ENCODE measurements at places on chromosomes 6 and 20.

DNA sequence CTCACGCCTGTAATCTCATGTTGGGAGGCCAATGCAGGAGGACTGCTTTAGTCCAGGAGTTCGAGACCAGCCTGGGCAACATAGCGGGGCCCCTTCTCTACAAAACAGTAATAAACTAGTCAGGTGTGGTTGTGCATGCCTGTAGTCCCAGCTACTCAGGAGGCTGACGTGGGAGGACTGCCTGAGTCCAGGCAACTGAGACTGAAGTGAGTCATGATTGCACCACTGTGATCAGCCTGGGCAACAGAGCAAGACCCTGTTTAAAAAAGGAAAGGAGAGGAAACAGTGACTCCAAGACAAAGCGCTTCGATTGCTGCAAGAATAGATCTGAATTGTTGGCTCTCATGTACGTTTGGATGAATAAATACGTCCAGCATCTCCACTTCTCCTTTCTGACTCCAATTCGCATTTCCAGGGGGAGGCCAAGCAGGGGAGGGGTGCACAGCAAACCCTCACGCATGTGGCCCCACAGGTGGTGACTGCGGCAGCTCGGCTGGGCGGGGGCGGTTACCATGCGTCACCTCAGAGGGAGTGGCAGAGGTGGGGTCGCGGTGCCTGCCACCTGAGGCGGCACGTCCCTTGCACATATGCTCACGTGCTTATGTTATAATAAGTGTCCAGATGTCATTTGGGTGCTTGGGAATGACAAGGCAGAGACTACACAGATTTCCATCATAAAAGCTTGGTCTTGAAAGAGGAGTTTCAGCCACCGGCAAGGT is 95.1 kb upstream of the MPC1 start:
- no peak for DNase-seq

- DNase-seq, result no peak
These were observed 55.6 kb downstream of the FILIP1 start for GRCh38 chr6:75438013-75438431.

- DNase-seq, result no peak
These were observed 51.5 kb downstream of the PREX1 start for GRCh38 chr20:48776306-48776705.

DNA sequence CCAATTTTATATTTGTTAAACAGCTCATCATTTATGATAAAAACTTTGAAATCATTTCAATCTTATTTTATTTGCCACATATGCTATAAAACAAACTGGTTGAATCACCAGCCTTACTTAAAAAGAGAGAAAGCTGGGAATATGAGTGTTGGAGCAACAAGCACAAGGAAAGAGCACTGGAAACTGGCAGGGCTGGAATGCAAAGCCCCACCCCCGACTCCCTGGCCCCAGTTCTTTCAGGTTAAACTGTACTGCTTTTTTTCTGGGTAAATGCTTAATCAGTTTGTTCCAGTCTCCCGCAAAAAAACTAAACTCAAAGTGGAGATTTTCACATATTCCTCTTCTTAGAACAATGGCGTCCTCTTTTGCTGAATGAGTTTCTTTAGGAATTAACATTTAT is 433.8 kb upstream of the NOX3 start:
- no peak for DNase-seq

DNA sequence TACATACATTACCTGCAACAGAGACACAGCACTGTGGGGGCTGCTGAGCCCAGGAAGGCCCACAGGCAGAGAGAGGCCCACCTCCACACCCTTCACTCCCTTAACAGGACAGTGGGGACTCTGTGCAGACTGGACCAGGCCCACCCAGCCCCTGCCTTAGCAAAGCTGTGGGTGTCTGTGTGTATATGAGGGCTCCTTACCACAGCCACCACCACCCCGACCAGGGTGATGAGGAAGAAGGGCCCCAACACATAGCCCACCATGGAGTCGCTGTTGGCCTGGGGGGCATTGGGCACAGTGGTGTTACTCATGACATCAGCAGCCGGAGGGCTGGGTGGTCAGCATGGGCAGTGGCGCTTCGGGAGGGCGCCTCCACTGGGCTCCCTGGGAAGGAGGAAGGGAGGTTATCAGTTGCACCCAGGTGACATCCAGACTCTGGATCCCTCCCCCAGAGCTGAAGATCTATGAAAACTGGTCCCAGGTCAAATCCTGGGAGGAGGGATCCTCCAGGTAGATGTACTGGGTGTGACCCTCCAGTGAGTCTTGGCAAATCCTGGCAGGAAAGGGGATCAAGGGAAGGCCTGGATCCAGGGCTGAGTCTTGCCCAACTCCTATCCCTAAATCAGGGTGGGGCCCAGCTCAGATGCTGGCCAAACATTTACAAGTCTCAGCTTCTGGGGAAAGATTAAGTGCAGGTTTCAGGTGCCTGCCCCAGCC is 1.2 kb downstream of the SMIM29 start:
- no peak for DNase-seq

GRCh38 chr20:21241406-21241805 is 61.7 kb upstream of the XRN2 start:
- no peak for DNase-seq

- DNase-seq, result no peak
These were observed 8.2 kb upstream of the RAE1 start for GRCh38 chr20:57342829-57343228.

GRCh38 chr6:168232989-168233874 is 86.3 kb downstream of the DACT2 start:
- no peak for DNase-seq
